ENCODE measurements at places on chromosomes 3 and 15. TPM values are rescaled to one million over a fixed set of nuclear protein-coding genes. Genes with fewer than 3 reads are reported as not detected.

GRCh38 chr3:54421943-54422342, 299.6 kb downstream of the CACNA2D3 start:
- DNase-seq = no peak

DNA sequence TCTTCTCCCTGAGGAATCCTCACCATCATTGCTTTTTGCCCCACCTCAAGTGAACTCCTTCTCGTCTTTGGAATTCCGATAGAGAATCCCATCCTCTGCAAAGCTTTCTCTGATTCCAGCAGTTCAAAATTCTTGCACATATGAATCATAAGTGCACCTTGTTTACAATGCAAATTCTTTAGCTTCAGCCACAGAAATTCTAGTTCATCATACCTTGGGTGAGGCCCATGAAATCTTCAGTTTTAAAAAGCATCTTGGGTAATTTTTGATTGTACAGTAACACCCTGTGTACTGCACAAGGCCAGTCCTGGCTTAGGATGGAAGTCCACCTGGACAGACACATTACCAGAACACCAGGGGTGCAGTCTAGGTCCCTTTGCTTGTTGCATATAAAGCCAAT, 30.8 kb downstream of the MDFIC2 start:
- DNase-seq = no peak

DNA sequence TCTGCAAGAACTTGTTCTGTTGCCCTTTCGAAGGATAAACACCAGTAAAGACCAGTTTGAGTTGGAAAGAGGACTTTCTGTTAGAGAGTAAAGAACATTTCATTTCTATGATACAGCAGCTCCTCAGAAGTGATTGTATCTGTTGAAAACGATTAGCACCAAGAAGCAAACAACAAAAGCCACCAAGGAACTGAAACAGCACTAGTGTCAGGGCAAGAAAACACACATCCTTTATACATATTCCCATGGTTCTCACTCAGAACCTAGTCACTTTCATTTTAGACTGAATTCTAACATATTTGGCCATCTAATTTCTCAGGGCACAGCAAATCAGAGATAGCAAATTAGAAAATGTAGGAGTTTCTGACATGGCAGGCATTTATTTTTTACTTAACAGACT, 116.1 kb downstream of the ATP1B3 start:
- DNase-seq = no peak

DNA sequence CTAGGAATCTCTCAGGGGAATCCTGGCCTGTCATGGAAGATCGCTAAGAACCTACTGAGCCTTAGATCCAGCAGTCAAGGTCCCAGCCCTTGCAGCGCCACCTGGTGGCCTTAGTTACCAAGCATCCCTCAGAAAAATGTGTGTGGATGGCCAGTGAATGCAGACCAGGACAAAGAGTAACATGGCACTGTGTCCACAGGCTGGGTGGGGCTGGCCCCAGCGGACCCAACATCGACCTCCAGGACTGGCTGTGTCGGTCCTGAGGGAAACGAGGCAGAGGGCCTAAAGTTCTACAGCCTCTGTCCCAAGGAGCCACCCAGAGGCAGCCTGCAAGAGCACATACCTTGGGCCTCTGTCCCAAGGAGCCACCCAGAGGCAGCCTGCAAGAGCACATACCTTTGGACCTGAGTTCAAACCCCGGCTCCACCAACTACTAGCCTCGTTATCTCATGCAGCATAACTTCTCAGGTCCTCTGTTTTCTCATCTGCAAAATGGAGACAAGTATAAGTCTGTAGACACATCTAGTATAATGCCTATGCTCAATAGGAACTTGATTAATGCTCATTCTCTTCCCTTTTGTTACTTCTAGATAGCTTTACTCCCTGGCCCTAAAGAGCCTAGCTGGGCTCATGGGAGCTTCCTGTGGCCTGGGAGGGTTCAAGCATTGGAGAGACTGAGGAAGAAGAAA, 57.5 kb upstream of the HERC1 start:
- DNase-seq = no peak

PIERCE2 gene
- total RNA-seq = 1.4 TPM

DNA sequence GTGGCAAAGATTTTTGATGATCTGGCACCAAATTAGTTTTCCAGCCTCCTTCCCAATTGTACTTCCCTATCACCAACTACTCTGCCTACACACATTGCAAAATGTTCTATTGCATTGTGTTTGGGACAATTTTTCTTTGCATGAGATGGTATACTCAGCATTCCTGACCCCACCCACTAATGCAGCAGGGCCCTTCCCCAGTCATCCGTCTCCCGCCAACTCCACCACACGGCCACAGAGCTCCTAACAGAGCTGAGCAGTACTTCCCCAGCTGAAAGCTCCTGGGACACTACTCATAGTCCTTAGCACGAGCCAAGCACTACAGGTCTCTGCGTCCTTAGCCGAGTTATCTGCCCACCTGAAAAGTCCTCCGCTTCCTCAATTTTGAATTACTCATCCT, 34.2 kb downstream of the TXNRD3 start:
- no peak for DNase-seq

B4GALT4 gene
- total RNA-seq = 21.9 TPM

GRCh38 chr15:66641485-66642315, 60.3 kb upstream of the SMAD6 start:
- no peak for DNase-seq

GRCh38 chr3:152737021-152737908, 97.7 kb upstream of the P2RY1 start:
- DNase-seq = peak; percentile 13

DNA sequence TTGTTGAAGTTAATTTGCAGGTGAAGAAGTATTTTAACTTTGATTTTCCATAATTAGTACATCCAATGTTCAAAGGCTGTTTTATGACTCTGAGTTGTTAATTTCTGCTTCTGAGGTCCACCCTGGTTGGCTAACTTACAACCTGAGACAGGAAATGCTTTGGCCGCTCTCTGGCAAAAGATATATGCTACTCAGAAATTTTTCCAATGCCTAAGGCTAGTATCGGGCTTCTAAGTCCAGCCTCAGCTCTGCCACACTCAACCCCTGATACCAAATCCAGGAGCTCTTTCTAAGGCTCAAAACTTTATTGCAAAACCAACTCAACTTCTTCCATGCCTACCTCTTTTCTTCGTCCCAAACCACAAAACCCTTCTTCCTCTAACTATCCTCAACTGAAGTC, 192.9 kb downstream of the NEK10 start:
- DNase-seq = no peak

RNF111 gene
- 10.4 TPM for total RNA-seq

DNA sequence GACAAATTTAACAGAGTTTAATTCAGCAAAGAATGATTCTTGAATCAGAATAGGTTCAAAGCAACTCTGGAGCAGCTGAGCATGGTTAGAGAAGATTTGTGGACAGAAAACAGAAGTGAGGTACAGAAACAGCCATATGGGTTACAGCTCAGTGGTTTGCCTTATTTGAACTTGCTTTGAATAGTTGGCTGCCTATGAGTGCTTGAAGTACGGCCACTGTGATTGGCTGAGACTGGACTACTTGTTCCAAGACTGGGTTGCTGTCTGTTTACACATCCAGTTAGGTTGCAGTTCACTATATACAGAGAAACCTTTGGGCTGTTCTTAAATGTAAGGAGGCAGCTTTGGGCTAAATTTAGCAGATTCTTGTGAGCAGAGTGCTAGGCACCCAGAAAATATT, 79.4 kb upstream of the CADPS start:
- no peak for DNase-seq

DNA sequence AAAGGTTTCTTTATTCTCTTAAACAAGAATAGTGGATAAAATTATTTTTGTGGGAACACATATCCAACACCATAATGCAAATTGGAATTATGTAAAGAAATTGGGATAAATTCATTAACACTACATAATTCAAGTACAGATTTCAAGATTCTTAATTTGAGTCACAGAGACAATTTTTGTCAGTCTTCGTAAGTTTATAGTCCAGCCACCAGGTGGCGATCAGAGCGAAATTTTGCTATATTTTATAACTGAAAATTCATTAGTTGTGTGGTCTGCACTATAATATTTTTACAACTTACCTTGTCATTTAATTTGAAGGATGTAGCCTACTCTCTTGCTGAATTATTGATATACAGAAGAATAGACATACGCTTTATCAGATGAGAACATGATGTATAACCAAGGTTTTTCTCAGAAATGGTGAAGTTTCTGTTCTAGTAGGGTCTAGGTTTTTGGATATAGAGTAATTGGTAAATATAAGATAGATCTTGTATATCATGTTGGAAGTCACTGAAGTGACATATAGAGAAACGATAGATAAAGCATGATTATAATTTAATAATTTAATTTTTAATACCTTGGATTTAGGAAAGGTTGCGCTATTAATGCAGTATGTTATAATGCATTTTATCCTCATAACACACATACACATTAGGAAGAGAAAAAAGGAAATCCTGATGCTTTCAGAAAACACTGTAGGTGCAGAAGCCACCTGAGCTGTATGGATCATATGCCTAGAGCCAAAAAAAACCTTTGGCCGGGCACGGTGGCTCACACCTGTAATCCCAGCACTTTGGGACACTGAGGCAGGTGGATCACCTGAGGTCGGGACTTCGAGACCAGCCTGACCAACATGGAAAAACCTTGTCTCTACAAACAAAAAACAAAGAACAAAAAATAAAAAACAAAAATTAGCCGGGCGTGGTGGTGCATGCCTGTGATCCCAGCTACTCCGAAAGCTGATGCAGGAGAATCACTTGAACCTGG, 31.7 kb downstream of the PLSCR4 start:
- DNase-seq = no peak

C15orf62 gene
- 0.63 TPM for total RNA-seq

- no peak for DNase-seq
Observed at GRCh38 chr15:68145706-68146105, 59.4 kb downstream of the CALML4 start.

STRA6 gene
- 1.9 TPM for total RNA-seq

CPEB1 gene
- 0.43 TPM for total RNA-seq

DNA sequence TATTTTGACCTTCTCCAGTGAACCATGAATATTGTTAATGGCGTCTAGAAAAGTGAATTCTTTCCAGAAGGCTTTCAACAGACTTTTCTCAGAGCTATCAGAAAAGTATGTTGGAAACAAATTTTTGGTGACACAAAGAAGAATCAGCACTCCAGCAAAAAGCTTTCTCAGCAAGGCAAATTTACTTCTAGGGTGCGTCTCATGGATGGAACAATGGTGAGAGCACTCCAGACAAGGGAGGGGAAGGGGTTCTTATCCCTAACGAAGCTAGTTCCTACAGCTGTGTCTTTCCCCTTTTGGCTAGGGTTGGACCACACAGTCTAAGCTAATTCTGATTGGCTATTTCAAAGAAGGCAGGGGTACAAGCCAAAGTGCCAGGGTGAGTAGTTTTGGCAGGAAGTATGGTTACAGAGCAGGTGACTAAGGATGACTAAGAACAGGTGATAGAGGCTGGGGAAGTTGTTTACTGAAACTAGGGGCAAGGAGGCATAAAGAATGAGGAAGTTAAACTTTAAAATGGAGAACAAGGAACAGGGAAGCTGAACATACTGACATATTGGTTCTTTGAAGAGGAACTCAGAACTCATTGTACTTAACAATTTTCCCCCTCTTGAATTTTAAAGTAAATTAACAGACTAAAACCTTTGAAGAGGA, 959.8 kb downstream of the NAALADL2 start:
- no peak for DNase-seq

DNA sequence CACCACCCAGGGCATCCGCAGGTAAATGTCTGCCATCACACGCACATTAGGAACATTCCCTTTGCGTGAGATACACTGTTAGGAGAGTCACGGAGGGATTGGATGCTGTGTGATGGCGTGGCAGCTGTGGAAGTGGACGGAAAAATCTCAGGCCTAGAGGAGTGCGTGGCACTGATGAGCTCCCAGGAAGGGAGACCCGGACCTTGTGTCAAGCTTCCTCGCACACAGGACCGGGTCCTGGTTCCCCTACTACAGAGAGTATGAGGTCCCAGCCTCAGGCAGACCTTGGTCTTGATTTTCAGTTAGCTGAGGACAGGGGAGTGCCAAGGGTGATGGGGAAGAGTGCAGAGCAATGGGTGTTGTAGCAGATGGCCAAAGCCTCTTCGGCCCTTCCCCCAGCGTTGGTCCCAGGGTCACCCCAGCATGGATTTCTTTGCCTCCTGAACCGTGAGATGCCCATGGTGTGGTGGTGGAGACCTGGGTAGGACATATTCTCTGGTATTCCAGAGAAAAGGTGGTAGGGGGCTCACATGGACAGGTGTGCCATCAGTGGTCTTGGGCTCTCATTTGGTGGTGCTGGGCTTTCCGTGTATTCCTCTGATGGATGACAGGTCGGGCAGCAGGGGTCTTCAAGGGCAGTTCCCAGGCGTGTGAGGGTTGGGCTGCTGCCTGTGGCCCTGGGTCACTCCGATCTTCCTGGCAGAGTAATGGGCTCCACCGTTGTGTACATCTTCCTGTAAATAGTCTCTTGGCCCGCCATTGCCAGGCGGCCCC, 105.1 kb downstream of the SNRPN start:
- no peak for DNase-seq

MAP3K13 gene
- total RNA-seq = 14.5 TPM

DNAJB11 gene
- 76.7 TPM for total RNA-seq

GRCh38 chr3:25784971-25785370, 1.7 kb upstream of the NGLY1 start:
- DNase-seq = no peak

GRCh38 chr3:115092220-115092791, 54.8 kb downstream of the ZBTB20 start:
- DNase-seq = no peak

C3orf22 gene
- total RNA-seq = not detected

GRCh38 chr15:66151809-66152208, 101.7 kb downstream of the MEGF11 start:
- no peak for DNase-seq

DNA sequence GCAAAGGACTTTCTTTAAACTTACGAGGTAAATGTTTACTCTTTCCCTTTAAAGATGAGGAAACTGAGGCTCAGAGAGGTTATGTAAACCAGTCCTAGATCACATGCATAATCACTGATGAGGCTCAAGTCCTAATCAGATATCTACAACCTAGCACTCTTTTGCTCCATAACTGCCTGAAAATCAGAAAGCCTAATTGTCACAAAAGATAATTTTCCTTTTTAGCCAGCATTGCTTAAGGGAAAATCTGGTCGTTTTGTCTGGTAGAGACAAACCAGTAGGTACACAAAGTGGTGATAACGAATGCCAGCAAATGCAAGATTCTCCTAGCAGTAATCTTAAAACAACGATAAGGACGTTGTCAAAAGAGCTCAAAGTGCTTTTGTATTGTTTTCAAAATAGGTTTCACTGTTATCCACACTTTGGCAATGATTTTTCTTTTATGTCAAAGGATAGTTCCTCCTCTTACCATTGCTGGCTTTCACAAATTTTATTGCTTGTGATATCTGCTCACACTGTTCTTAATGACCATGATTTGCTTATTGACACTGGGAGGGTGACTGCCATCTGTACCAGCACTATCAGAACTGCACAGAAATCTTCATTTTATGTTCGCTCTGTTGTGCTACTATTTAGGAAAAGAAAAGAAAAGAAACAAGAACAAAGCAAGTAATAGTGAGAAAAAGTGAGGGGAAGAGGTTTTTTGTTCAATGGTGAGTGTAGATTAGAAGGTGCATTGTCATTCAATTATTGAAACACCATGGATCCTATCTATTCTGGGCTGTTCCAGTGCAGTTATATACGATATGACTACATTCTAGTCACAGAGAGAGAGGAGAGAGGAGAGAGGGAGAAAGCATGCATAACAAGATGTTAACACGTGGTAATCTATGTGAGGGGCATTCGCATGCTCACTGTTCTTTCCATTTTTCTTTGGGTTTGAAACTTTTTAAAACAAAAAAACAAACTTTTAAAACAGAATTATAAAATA, 13.7 kb downstream of the IQCH start:
- DNase-seq = no peak

- DNase-seq = no peak
Observed at GRCh38 chr3:119559441-119559963, at the start of gene CD80. TSS of gene CD80 (minus strand) at chr3:119559614. CDS start at chr3:119557728, 1,886 bp downstream.
